ENCODE measurements at places on chromosomes 7 and 10.

- DNase-seq = no peak
These were observed 50.2 kb downstream of the COL17A1 start for GRCh38 chr10:104035194-104036068.

GRCh38 chr10:96712662-96713271 is 7.5 kb downstream of the PIK3AP1 start:
- DNase-seq = no peak

DNA sequence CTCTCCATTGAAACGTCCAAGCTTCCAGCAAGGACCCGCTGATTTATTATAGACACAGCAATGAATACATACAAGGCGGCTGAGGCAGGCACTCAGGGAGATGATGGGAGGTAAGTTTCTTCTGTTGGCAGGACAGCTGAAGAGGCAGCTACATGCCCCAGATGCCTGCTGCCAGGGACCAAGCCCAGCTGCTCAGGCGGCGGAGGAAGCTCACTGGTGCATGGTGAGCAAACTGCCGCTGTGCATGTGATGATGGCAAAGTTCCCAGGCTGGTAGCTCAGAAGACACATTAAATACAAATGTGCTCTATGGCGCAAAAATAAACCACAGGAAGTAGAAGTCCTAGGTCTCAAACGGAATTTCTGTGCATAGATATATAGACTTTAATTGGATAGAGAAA is 2.3 kb downstream of the DNTT start:
- no peak for DNase-seq

- DNase-seq = no peak
These were observed 542.4 kb upstream of the ADARB2 start for GRCh38 chr10:2279711-2280110.

- no peak for DNase-seq
These were observed 10.1 kb downstream of the ANKRD22 start for GRCh38 chr10:88841316-88842111.

DNA sequence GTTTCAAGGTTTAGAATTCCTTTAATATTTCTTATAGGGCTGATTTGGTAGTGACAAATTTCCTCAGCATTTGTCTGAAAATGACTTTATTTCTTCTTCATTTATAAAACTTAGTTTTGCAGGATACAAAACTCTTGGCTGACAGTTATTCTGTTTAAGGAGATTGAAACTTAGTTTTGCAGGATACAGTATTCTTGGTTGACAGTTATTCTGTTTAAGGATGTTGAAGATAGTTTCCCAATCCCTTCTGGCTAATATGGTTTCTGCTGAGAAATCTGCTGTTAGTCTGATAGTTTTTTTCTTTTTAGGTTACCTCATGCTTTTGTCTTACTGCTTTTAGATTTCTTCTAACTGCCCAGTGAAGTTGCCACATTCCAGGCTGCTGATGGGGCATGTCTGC is 186.8 kb downstream of the ITGB1 start:
- no peak for DNase-seq

DNA sequence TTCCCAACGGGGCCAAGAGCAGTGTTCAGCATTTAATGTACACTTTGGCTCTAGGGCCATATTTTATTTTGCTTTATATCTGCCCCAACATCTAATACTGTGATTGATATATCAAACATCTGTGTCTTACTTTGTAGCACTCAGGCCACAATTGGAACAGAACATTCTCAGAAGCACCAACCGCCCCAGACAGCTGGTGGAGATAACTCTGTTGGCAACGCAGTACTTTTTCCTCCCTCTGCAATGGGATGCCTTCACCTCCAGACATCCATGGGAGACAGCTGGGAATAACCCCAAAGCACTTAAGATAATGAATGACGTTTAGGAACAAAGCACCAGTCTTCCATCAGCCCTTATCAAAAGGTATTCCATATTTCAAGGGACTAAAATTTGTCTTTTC is 57.4 kb downstream of the PIP4K2A start:
- no peak for DNase-seq

DNA sequence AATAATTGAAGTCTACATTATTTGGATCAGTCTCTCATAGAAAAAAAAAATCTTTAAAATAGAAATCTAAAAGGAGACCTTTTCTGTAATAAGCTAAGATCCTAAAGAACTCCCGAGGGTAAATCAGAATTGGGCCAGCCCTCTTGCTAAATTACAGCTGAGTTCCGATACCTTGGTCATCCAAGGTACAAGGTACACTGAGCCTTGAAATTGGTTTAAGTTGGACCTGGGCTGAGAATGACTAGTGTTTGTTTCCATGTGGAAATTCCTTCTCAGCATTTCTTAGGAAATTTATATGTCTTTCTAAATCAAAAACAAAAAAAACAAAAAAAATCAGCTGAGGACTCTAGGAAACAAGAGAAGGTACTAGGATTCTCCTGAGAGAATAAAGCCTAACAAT is 64.9 kb downstream of the DNMBP start:
- no peak for DNase-seq
